ENCODE measurements at places on chromosomes 5 and 9. TPM values are rescaled to one million over a fixed set of nuclear protein-coding genes. Genes with fewer than 3 reads are reported as not detected.

Gene TAS2R1
- total RNA-seq, result not detected

Gene PAX5
- total RNA-seq, result 1.2 TPM

Gene STX17
- 19.8 TPM for total RNA-seq

Gene IL3
- total RNA-seq, result not detected

Gene PCDHGB2
- total RNA-seq, result 3.7 TPM

Gene HAVCR2
- 13.7 TPM for total RNA-seq

Gene HSD17B3
- total RNA-seq, result 0.36 TPM

Gene SLC36A1
- 19.6 TPM for total RNA-seq

Gene LIFR
- 95.9 TPM for total RNA-seq

Gene STKLD1
- not detected for total RNA-seq

Gene PDE6A
- not detected for total RNA-seq
